ENCODE measurements at places on chromosomes 11 and 22.

DNA sequence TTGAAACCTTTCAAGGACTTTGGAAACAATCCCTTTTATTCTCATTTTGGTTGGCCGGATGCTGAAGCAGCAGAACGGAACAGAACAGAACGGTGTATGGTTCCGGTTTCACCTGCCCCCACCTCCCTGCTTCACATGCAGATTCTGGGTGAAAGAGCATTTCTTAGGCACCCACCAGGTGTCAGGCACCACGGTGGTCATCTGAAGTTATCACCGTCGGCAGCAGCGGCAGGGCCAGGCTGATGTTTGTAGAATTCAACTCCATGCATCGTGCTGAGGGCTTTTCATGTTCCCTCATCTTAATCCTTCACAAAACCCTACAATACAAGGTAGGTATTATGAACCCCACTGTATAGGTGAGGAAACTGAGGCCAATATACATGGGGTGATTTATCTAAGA, 13.6 kb upstream of the PHF21B start:
- no peak for DNase-seq

DNA sequence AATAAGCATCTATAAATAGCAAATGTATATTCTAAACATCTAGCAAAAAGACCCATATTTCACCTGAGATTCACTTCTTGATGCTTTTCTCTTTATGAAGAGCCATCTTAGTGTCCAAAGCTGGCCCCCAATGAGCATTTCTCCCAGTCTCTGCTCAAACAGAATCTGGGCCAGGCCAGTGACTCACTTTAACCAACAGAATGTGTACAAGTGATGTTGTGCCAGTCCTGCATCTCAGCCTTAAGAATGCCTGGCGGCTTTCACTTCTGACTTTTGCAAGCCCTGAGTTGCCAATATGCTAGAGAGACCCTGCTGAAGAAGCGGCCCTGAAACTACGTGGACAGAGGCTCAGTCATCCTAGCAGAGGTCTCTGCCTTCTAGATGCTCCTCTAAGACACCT, 6.9 kb upstream of the COPB1 start:
- no peak for DNase-seq

- DNase-seq = no peak
These were observed 4.1 kb downstream of the C11orf21 start for GRCh38 chr11:2297623-2298030.

GRCh38 chr22:50030297-50031188, 18.0 kb upstream of the IL17REL start:
- no peak for DNase-seq

- no peak for DNase-seq
These were observed 98.0 kb downstream of the KIAA1671 start for GRCh38 chr22:25050566-25050965.

All from NCI-H1417 treated with DMSO at 0.1 percent for 48 hours (cell line).